PC-9 (cell line): ENCODE measurements at places on chromosomes 6 and 20. TPM values are rescaled to one million over a fixed set of nuclear protein-coding genes. Genes with fewer than 3 reads are reported as not detected.

- no peaks in the 10 kb centered on the region for H3K27me3 ChIP-seq
- H3K36me3 ChIP-seq, result no peaks in the 10 kb centered on the region
- H3K27ac ChIP-seq, result no peak overlapping the region
- H3K4me3 ChIP-seq, result no peak overlapping the region
Measured at GRCh38 chr6:157800420-157801237, 22.4 kb upstream of the SNX9 start.

DNA sequence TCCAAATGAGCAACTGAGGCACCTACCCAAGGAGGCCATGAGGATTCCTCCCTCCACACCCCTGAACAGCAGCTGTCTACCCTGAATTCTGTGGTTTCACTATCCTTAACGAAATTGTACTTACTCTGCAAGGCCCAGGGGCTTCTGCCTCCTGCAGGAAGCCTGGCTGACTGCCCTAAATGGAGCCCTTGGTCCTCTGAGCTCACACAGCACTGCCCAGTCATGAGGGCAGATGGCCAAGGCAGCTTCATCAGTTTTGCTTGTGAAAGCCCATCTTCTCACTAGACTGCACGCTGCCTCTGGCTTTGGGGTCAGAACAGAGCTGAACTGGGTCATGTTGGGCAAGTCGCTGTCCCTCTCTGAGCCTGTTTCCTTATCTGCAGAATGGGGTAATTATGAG is 26.4 kb upstream of the SIRPA start:
- no peaks in the 10 kb centered on the region for H3K27me3 ChIP-seq
- no peak overlapping the region for H3K27ac ChIP-seq

- no peaks in the 10 kb centered on the region for H3K36me3 ChIP-seq
- H3K27ac ChIP-seq, result no peak overlapping the region
- H3K4me1 ChIP-seq, result no peaks in the 10 kb centered on the region
- no peak for DNase-seq
Measured at GRCh38 chr6:43243664-43244321, 512 bp downstream of the TTBK1 start.

FAM162B gene
- not detected in 2 replicates for total RNA-seq

- DNase-seq, result no peak
- no peaks in the 10 kb centered on the region for H3K36me3 ChIP-seq
- H3K27me3 ChIP-seq, result no peaks in the 10 kb centered on the region
- H3K4me3 ChIP-seq, result no peak overlapping the region
- H3K4me1 ChIP-seq, result no peaks in the 10 kb centered on the region
Measured at GRCh38 chr6:129104560-129104959, 221.6 kb downstream of the LAMA2 start.

CYP39A1 gene
- 2.9 and 5.6 TPM in 2 replicates for total RNA-seq

PRDM13 gene
- not detected in 2 replicates for total RNA-seq

- DNase-seq, result no peak
- H3K4me3 ChIP-seq, result no peak overlapping the region
- no peaks in the 10 kb centered on the region for H3K27me3 ChIP-seq
Measured at GRCh38 chr20:40444516-40444915, 244.5 kb downstream of the MAFB start.

MICB gene
- 26.7 and 37.8 TPM in 2 replicates for total RNA-seq

C20orf202 gene
- not detected in 2 replicates for total RNA-seq

GRCh38 chr6:71289802-71290175 is 1.2 kb downstream of the OGFRL1 start:
- no peak for DNase-seq
- H3K27me3 ChIP-seq, result no peaks in the 10 kb centered on the region
- H3K27ac ChIP-seq, result no peak overlapping the region
- H3K4me1 ChIP-seq, result peaks cover 33% of the 10 kb centered on the region
- no peaks in the 10 kb centered on the region for H3K36me3 ChIP-seq

- no peak overlapping the region for H3K27ac ChIP-seq
- no peak for DNase-seq
- H3K27me3 ChIP-seq, result peaks cover 100% of the 10 kb centered on the region
- H3K4me3 ChIP-seq, result no peak overlapping the region
Measured at GRCh38 chr20:61833807-61834610, 231.7 kb downstream of the TAF4 start.

DNA sequence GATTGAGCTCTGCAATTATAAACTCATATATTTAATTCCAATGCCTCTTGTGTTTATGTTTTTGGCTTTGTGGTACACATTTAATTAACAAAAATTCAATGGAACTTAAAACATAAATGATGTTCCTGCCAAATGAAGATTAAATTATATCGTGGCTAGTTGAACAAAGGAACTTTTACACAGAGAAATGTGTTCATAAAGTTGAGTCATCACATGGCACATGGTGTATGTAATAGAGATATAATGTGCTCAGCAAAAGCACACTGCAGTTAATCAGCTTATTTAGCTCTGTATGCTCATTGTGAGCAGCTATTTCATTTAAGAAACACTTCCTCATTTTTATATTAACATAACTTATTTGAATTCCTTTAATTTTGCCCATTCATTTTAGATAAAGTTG is 1295.6 kb upstream of the CITED2 start:
- H3K4me1 ChIP-seq, result no peaks in the 10 kb centered on the region
- H3K36me3 ChIP-seq, result no peaks in the 10 kb centered on the region
- H3K4me3 ChIP-seq, result no peak overlapping the region
- H3K27ac ChIP-seq, result no peak overlapping the region
